ENCODE measurements at places on chromosomes 7 and 10.
A peak's percentile ranks its signal among the peaks of the same experiment; 100 is the strongest.

GRCh38 chr7:15159261-15159660 is 256.7 kb upstream of the DGKB start:
- no peak for DNase-seq
- no peak overlapping the region for H3K27ac ChIP-seq
- H3K4me1 ChIP-seq: no peaks in the 10 kb centered on the region
- no peaks in the 10 kb centered on the region for H3K36me3 ChIP-seq

DNA sequence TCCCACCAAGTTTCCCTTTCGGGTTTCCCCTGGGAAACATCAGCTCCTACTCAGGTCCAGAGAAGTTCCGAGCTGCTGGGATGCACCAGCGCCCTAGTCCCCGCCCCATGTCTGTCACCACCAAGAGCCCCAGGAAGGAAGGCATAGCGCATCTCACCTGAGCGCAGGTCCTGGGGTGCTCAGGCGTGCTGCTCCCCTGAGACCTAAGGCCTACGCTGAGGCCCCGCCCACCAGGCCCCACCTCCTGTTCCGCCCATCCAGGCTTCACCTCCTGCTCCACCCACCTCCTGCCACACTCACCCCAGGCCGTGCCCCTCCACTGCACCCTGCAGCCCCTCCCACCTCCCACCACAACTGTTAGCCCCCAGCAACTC is 1.2 kb upstream of the TFR2 start:
- no peaks in the 10 kb centered on the region for H3K36me3 ChIP-seq
- H3K27ac ChIP-seq: no peak overlapping the region
- DNase-seq: peak; percentile 46
- H3K4me1 ChIP-seq: no peaks in the 10 kb centered on the region
- H3K27me3 ChIP-seq: peaks cover 4% of the 10 kb centered on the region
- no peak overlapping the region for H3K4me3 ChIP-seq

GRCh38 chr7:111752022-111752582 is 189.8 kb upstream of the IMMP2L start:
- H3K27me3 ChIP-seq: peaks cover 11% of the 10 kb centered on the region
- no peak overlapping the region for H3K27ac ChIP-seq
- H3K36me3 ChIP-seq: no peaks in the 10 kb centered on the region
- DNase-seq: peak; percentile 57
- H3K4me1 ChIP-seq: no peaks in the 10 kb centered on the region

DNA sequence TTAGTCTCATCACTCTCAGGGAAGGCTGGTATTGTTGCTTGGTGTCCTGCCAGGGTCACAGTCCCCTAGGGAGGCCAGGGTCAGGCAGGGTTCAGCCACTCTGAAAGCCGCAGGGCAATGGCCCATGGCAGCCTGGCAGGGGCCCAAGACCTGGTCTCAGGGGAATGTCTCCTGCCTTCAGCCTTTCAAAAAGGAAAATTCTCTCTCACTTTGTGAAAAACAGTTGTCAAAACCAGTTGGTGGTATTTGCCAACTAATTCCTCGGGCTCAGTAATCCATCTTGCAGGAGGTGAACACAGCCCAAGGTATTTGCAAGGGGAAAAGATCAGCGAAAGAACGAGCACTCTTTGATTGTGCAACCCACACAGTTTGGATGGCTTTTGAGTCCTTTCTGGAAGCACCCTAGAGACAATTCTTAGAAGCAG is 101.5 kb downstream of the JCAD start:
- DNase-seq: no peak
- no peaks in the 10 kb centered on the region for H3K4me1 ChIP-seq
- H3K27ac ChIP-seq: no peak overlapping the region
- H3K36me3 ChIP-seq: no peaks in the 10 kb centered on the region
- H3K27me3 ChIP-seq: peaks cover 15% of the 10 kb centered on the region

DNA sequence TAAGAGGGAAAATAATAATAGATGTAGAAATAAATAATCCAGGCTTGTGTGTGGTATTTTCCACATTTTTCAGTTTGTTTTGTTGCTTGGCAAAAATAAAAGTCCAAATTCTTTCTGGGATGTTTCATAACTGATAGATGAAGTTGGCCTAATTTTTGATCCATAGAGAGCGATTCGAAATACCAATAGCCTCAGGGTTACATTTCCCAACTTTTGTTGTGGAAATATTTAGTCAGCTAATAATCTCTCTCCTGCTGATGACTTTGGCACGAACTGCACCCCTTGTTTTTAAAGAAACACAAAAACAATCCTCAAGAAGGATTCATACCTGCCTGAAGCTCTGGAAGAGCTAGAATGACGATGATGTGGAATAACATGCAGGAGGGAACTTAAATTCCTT is 483.2 kb downstream of the ADRA2A start:
- no peaks in the 10 kb centered on the region for H3K36me3 ChIP-seq
- H3K4me1 ChIP-seq: no peaks in the 10 kb centered on the region
- H3K27me3 ChIP-seq: peaks cover 18% of the 10 kb centered on the region
- DNase-seq: no peak

All from activated T-cell treated with anti-CD3 and anti-CD28 coated beads, Interleukin-2, amount 50 U/mL, for 24 hours (primary cell).